Large intestine (tissue), 12 donors: ENCODE measurements at places on chromosomes 16 and 17. TPM values are rescaled to one million over a fixed set of nuclear protein-coding genes. Genes with fewer than 3 reads are reported as not detected.

GRCh38 chr16:68960910-68961309 lies 117.6 kb downstream of the TANGO6 start:
- no peaks in the 10 kb centered on the region for H3K4me1 ChIP-seq
- H3K4me3 ChIP-seq: no peak overlapping the region
- no peak overlapping the region for H3K27ac ChIP-seq
- no peaks in the 10 kb centered on the region for H3K36me3 ChIP-seq

GRCh38 chr17:57455063-57455914 lies 199.0 kb downstream of the MSI2 start:
- peaks cover 6% of the 10 kb centered on the region for H3K4me1 ChIP-seq
- H3K36me3 ChIP-seq: peaks cover 2% of the 10 kb centered on the region
- H3K27ac ChIP-seq: peak overlapping the region; percentile 35
- H3K4me3 ChIP-seq: no peak overlapping the region
- H3K27me3 ChIP-seq: no peaks in the 10 kb centered on the region

DNA sequence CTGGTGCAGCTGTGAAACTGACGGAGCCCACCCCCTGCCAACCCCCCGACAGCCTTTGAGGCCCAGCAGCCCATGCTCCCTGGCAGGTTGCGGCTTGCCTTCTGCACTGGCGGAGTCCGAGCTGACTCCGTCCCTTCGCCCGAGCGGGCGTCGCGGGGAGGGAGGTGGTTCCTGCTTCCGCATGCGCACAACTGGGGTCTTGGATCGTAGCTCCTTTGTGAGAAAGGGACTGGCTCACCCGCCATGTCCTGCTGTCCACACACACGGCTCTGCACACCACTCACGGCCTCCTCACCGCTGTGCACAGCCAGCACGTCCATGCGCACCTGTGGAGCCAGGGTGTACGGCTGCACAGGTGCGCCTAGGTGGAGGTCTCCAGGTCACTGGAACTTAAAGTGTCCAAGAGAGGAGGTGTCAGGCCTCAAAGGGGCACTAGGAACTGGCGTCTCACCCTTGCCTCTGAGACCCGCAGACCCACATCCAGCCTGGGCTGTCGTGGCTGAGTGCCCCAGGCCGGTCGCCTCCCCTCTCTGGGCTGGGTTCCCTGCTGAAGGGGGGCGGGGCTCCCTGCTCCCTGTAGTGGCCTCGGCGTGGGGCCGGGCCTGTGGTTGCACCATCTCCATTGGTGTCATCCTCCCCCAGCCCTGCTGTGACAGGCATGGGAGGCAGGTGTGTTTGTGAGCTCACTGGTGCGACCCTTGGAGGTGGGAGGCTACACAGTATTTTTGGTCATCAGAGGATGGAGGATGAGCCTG lies 45.3 kb downstream of the JPH3 start:
- peaks cover 2% of the 10 kb centered on the region for H3K27me3 ChIP-seq
- no peak overlapping the region for H3K27ac ChIP-seq
- no peaks in the 10 kb centered on the region for H3K36me3 ChIP-seq
- DNase-seq: no peak

- H3K4me3 ChIP-seq: no peak overlapping the region
- no peak overlapping the region for H3K27ac ChIP-seq
- no peaks in the 10 kb centered on the region for H3K4me1 ChIP-seq
- no peaks in the 10 kb centered on the region for H3K36me3 ChIP-seq
- H3K27me3 ChIP-seq: peaks cover 55% of the 10 kb centered on the region
- DNase-seq: no peak
Observed at GRCh38 chr17:77798481-77798880, 160.0 kb upstream of the TNRC6C start.

- no peak for DNase-seq
- H3K27me3 ChIP-seq: no peaks in the 10 kb centered on the region
Observed at GRCh38 chr16:70483426-70483825, 29.0 kb downstream of the FCSK start.

GRCh38 chr16:22970209-22970865 lies 156.4 kb downstream of the HS3ST2 start:
- H3K4me3 ChIP-seq: no peak overlapping the region
- H3K27me3 ChIP-seq: no peaks in the 10 kb centered on the region
- no peaks in the 10 kb centered on the region for H3K36me3 ChIP-seq
- no peaks in the 10 kb centered on the region for H3K4me1 ChIP-seq
- no peak overlapping the region for H3K27ac ChIP-seq

DNA sequence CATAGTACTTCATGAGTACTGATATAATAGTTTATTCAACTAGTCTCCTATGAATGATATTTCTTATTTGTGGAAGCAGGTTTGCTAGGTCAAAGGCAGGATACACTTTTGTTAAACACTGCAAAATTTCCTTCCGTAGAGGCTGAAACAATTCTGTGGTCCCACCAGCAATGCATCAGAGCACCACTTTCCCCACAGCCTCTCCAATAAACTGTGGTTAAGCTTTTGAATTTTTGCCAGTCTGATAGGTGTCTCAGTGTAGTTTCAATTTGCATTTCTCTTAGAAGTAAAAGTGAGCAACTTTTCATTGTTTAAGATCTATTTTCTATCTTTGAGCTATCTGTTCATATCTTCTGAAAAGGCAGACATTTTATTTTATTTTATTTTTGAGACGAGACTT lies 36.4 kb upstream of the CORO6 start:
- no peak overlapping the region for H3K4me3 ChIP-seq
- H3K27me3 ChIP-seq: no peaks in the 10 kb centered on the region
- H3K4me1 ChIP-seq: peaks cover 7% of the 10 kb centered on the region
- H3K36me3 ChIP-seq: peaks cover 6% of the 10 kb centered on the region
- no peak overlapping the region for H3K27ac ChIP-seq
- DNase-seq: no peak

DNA sequence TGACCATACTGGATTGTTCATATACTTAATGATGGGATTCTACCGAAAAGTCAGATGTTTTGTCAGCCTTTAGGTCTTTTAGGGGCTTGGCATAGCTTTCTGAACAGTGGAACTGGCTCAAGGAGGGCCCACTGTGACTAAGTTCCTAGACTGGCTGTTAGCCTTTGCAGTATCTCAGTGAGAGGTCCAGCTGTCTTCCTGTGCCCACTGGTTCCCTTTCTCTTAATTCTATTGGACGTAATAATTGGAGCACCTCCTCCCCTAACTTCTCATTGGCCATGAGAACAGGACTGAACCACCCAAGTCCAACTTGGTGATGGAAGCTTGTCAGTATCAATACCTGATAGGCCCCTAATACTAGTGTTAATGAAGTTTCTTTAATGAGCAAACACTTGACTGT lies 13.5 kb downstream of the KPNA2 start:
- peaks cover 17% of the 10 kb centered on the region for H3K36me3 ChIP-seq
- H3K4me3 ChIP-seq: no peak overlapping the region
- DNase-seq: no peak
- no peaks in the 10 kb centered on the region for H3K4me1 ChIP-seq
- H3K27ac ChIP-seq: no peak overlapping the region

DNA sequence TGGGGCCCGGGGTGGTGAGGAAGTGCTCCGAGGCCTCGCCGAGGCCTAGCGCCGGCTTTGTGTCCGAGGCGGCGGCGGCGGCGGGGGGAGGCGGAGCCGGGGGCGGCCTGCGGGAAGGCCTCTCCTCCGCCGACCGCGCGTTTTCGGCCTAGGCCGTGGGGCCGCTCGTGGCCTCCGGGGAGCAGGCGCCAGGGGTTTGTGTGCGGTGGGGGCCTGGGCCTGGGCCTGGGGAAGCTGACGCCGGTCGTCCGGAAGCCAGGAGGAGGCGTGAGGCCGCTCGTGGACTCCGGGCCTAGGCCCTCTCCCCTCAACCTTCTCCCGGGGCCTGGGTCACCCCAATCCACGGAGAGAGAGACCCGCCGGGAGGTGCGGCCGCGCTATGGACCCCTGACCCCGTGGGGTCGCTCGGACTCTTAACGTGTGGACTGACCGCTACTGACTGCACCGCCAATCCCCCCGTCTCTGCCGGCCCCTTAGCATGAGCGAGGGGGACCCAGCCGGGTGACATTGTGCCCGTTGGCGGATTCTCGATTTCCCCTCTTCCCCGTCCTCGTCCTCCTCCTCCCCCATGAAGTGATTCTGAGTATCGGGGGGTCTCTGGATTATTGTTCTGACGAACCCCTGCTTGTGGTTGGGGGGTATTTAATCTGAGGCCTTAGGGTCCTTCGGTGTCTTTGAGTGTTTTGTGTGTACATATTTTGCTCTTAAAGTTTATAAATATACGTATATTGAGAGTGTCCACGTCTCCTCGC lies 660 bp downstream of the RBBP6 start:
- H3K4me3 ChIP-seq: peak overlapping the region; percentile 98
- H3K36me3 ChIP-seq: no peaks in the 10 kb centered on the region
- peak; percentile 76 for DNase-seq

DNA sequence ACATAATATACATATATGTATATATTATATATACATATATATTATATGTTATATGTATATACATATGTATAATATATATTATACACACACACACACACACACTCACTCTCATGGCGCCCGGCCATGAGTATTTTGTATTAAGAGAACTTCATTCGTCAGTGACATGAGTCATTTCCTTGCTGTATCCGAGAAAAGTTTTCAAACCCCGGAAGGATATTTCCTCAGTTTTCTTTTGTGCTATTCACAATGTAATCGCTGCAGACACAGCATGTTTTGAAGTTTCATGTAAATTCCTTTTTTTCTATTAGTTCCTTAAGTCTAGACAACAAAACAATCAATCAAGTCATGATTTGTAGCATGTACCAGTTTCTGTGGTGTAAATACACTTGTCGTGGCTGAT lies 33.3 kb downstream of the OR1D5 start:
- H3K27ac ChIP-seq: no peak overlapping the region
- H3K4me3 ChIP-seq: no peak overlapping the region
- H3K36me3 ChIP-seq: peaks cover 37% of the 10 kb centered on the region
- H3K27me3 ChIP-seq: no peaks in the 10 kb centered on the region

DNA sequence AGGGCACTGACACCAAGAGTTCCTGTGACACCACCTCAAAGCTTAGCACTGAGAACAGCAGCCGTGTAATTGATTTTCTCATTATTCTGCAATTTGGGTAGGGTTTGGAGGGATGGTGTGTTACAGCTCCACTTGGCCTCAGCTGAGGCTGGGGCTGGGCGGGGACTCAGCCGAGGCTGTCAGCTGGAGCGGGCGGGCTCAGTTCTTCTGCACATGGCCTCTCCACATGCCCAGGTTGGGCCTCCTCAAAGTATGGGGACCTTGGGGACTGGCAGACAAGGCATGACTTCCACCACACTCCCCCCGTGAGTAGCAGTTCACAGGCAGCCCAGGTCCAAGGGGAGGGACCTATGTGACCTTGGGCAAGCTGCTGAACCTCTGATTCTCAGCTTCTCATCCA lies 171.5 kb downstream of the IRF8 start:
- H3K27ac ChIP-seq: no peak overlapping the region
- no peaks in the 10 kb centered on the region for H3K27me3 ChIP-seq
- H3K4me3 ChIP-seq: no peak overlapping the region
- peaks cover 16% of the 10 kb centered on the region for H3K4me1 ChIP-seq
- H3K36me3 ChIP-seq: no peaks in the 10 kb centered on the region

DNA sequence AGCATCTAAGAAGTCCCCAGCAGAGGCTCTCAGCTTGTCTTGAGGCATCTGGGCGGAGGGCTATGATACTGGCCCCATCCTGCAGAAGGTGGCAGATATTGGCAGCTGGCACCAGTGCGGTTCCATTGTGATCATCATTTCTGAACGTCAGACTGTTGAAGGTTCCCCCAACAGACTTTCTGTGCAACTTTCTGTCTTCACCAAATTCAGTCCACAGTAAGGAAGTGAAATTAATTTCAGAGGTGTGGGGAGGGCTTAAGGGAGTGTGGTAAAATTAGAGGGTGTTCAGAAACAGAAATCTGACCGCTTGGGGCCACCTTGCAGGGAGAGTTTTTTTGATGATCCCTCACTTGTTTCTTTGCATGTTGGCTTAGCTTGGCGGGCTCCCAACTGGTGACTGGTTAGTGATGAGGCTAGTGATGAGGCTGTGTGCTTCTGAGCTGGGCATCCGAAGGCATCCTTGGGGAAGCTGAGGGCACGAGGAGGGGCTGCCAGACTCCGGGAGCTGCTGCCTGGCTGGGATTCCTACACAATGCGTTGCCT lies at the start of gene CIITA:
CIITA (plus strand) TSS at position 404 of the 543 bp plus-strand sequence; CDS start at position 533, 129 bp downstream.
- peaks cover 47% of the 10 kb centered on the region for H3K27me3 ChIP-seq
- H3K27ac ChIP-seq: no peak within 1 kb of the TSS
- peak within 1 kb of the TSS; percentile 21 for H3K4me3 ChIP-seq
- H3K4me1 ChIP-seq: peaks cover 14% of the 10 kb centered on the region

DNA sequence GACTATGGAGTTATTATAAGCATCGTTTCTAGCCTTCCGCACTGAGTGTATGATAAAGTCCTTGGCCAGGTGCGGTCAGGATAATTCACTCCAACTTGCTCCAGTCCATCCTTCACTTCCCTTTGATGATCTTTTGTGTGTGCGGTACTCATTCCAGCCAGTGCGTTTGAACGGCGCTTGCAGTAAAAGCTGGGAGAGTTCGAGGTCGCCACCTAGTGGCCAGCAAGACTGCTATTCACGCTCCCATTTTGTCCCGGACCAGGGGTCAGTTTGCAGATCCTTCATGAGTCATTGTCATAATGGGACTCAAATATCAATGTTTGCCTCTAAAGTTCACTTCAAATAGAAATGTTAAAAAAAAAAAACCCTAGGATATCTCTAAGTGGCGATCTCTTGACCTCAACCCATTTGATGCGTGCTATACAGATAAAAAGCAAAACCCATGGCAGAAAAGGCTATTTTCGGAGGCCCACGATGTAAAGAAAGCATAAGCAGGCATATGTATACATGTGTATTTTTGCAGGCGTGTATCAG lies 417.1 kb downstream of the TMEM114 start:
- peak; percentile 84 for DNase-seq
- H3K4me3 ChIP-seq: no peak overlapping the region

DNA sequence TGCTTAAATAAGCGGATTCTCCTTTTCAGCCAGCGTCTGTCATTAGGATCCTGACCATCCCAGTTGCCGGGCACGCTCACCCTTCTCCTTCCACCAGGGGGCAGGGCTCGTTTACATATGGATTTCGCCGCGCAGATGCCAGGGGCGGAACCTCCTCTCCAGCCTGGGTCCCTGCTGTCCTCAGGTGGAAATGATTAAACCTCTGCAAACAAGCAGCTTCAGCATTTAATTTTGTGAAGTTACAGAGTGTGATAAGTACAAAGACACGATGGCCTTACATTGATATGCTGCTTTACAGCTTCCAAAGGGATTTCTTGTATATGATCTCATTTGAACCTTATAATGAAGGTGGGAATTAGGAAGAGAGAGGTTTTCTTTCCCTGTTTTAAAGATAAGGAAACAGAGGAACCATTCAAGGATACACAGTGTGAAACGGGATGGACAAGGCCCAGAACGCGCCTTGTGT lies 3.9 kb upstream of the KRT28 start:
- H3K36me3 ChIP-seq: no peaks in the 10 kb centered on the region
- no peak overlapping the region for H3K27ac ChIP-seq
- H3K4me3 ChIP-seq: no peak overlapping the region

- H3K4me3 ChIP-seq: peak overlapping the region; percentile 71
- H3K4me1 ChIP-seq: peaks cover 31% of the 10 kb centered on the region
- H3K36me3 ChIP-seq: no peaks in the 10 kb centered on the region
- DNase-seq: peak; percentile 78
Observed at GRCh38 chr17:29179232-29180033, 765 bp downstream of the MYO18A start.

- H3K4me1 ChIP-seq: peaks cover 56% of the 10 kb centered on the region
- peak overlapping the region; percentile 77 for H3K27ac ChIP-seq
- DNase-seq: no peak
- no peak overlapping the region for H3K4me3 ChIP-seq
- no peaks in the 10 kb centered on the region for H3K36me3 ChIP-seq
- H3K27me3 ChIP-seq: no peaks in the 10 kb centered on the region
Observed at GRCh38 chr16:27324851-27325301, 11.1 kb downstream of the IL4R start.

- H3K27me3 ChIP-seq: no peaks in the 10 kb centered on the region
- DNase-seq: peak; percentile 93
- peak overlapping the region; percentile 84 for H3K27ac ChIP-seq
- H3K4me3 ChIP-seq: no peak overlapping the region
Observed at GRCh38 chr17:38742411-38743308, 5.5 kb downstream of the PCGF2 start.

TNFSF13 gene
- 23.4 TPM for polyA plus RNA-seq

SKAP1 gene
- polyA plus RNA-seq: 3.0 TPM

EVI2B gene
- polyA plus RNA-seq: 7.9 TPM

ZKSCAN2 gene
- polyA plus RNA-seq: 5.2 TPM

HOXB4 gene
- polyA plus RNA-seq: 5.9 TPM

RGS9 gene
- polyA plus RNA-seq: 7.5 TPM
